ENCODE measurements at places on chromosomes 7 and 10.
A peak's percentile ranks its signal among the peaks of the same experiment; 100 is the strongest.

DNA sequence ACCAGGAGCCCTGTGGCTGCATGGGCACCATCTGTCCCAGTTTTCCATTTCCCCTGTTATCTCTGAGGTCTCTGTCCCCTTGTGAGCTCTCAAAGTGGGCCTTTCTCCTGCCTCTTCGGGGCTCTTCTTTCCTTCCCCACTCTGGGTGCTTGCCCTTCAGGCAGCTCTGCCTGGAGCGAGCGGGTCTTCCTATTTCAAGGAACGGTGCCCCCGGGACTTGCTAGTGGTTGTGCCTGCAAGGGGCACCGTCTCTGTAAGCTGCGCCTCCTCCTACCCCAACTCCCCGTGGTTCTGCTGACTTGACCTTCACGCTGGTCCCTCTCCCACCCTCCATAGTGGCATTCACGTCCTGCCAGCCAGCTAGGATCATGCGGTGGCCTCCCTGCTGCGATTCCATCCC, 110.1 kb downstream of the DOCK1 start:
- no peak for DNase-seq

- no peak for DNase-seq
Observed at GRCh38 chr7:157402911-157403534, 66.2 kb downstream of the DNAJB6 start.

- DNase-seq: no peak
Observed at GRCh38 chr10:71877821-71878220, 26.8 kb upstream of the PSAP start.

- DNase-seq: no peak
Observed at GRCh38 chr7:105567821-105568220, 13.5 kb downstream of the EFCAB10 start.

DNA sequence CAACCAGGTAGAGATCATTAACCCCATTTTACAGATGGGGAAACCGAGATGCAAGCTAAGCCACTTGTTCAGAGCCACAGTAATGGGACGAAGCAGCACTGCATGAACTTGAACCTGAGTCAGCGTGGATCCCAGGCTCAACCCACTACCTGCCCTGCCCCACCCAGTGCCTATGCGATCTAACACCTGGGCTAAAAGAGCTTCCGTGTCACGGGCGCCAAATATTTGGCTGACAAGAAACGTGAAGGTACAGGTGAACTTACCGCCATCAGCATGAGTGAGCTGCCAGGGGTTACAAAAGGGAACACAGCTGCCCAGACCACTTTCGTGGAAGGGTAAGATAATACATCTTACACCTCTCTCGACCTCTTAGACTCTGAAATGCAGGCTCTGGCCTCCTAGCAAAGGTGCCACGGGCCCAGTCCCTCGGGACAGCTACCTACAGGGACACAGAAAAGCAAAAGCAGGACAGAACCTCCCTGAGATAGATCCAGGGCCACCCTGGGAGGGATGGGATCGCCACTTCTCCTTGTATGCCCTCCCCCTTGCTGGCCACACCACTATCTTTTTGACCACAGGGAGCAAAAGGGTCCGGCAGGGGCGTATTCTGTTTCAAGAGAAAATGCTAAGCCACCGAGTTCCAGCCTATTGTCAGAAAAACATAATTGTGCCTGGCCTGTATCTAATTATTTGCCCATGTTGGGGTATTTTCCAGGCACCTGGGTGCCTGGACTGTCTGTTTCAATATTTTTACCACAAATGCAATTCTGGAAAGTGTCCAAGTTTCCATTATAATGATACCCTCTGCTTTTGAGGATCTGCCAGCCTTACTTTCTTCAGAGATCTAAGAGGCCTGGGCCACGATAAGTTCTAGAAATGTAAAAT, 6.4 kb downstream of the CHST15 start:
- no peak for DNase-seq

- peak; percentile 33 for DNase-seq
Observed at GRCh38 chr10:126041804-126042231, 145.5 kb downstream of the FANK1 start.

DNA sequence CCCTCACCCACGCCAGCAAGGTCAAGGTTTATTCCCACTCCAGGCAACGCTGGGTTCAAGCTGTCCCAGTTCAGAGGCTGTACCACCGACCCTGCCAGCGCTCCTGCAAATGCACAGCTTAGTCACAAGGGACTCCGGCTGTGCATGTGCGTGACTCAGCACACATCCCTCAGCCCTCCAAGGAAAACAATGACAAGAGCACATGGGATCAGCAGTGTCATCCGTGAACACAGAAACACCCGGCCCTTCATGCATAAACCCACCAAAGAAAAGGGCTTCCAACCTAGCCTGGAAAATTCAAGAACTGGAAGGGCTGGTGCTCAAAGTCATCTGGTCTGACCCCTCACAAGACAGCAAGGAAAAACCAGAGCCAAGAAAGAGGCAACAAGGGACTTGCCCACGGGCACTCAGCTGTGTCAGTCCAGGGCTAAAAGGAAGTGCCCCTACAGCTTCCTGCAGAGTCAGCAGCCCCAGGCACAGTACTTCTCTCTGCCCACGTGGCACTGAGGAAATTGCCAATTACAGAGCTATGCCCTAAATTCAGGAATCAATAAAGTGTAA, 106.1 kb downstream of the KCNMA1 start:
- no peak for DNase-seq

GRCh38 chr10:124289851-124290795, 128.6 kb downstream of the OAT start:
- no peak for DNase-seq

DNA sequence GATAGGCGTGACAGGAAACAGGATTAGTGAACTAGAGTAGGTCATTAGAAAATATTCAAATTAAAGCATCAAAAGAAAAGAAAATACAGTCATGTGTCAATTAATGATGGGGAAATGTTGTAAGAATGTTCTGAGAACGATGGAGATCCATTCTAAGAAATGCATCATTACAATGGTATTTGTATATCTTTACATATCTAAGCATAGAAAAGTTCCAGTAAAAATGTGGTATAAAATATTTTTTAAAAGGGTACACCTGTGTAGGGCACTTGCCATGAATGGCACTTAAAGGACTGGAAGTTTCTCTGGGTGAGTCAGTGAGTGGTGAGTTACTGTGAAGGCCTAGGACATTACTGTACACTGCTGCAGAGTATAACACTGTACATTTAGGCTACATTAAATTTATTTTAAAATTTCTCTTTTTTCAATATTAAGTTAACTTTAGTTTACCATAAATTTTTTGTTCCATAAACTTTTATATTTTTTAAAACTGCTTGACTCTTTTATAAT, 282.5 kb downstream of the BMPER start:
- DNase-seq: no peak

DNA sequence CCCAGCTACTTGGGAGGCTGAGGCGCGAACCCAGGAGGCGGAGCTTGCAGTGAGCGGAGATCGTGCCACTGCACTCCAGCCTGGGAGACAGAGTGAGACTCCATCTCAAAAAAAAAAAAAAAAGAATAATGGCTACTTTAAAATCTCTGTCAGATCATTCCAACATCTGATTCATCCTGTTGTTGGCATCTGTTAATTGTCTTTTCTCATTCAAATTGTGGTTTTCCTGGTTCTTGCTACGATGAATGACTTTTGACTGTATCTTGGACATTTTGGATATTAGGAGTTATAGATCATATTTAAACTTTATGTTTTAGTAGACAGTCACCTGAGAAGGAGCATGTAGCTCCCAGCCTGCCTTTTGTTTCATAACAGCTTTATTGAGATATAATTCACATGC, 8.5 kb downstream of the TPST1 start:
- DNase-seq: no peak

DNA sequence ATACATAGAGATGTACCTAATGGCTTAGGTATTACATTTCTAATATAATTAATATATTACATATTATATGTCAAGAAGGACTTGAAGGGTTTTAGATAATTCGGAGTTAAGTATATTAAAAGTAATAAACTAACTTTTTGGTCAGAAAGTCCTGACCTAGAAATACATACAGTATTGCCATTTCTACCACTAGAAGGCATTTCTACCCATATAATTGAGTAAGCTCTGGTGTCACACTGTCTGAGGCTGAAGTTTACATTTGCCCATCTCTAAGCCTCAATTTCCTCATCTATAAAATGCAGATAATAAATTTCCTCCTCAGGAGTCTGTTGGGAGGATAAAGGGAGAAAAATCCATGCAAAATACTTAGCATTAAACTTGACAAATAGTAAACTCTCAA, 7.1 kb downstream of the FKBP14 start:
- no peak for DNase-seq

Data from stimulated activated CD4-positive, alpha-beta T cell treated with anti-CD3 and anti-CD28 coated beads, Interleukin-4, amount 100 ng/mL, for 4 hours (primary cell).